Lower lobe of right lung (tissue), 2 donors: ENCODE measurements at places on chromosomes 5 and 9. TPM values are rescaled to one million over a fixed set of nuclear protein-coding genes. Genes with fewer than 3 reads are reported as not detected.

Gene MAMDC4
- total RNA-seq: 13.5 TPM

Gene SPATA31D4
- not detected for total RNA-seq

Gene SARDH
- 3.4 TPM for total RNA-seq

Gene TEX48
- not detected for total RNA-seq

Gene SQSTM1
- 450 TPM for total RNA-seq

Gene AGXT2
- not detected for total RNA-seq

Gene SELENOP
- total RNA-seq: 705 TPM

Gene BAAT
- not detected for total RNA-seq

Gene IL3
- total RNA-seq: not detected

Gene IFNB1
- not detected for total RNA-seq

- H3K27ac ChIP-seq: no peak overlapping the region
- H3K27me3 ChIP-seq: no peaks in the 10 kb centered on the region
- no peak for DNase-seq
- no peak overlapping the region for H3K4me3 ChIP-seq
- no peaks in the 10 kb centered on the region for H3K4me1 ChIP-seq
- no peaks in the 10 kb centered on the region for H3K36me3 ChIP-seq
Measured at GRCh38 chr5:72542695-72543094, 35.5 kb upstream of the ZNF366 start.

- peaks cover 4% of the 10 kb centered on the region for H3K27me3 ChIP-seq
- H3K36me3 ChIP-seq: no peaks in the 10 kb centered on the region
- H3K4me3 ChIP-seq: no peak overlapping the region
Measured at GRCh38 chr5:141815051-141815795, 63.0 kb downstream of the PCDH1 start.

GRCh38 chr5:73701566-73701965, 75.6 kb downstream of the ARHGEF28 start:
- DNase-seq: no peak
- H3K4me3 ChIP-seq: no peak overlapping the region
- no peaks in the 10 kb centered on the region for H3K36me3 ChIP-seq

DNA sequence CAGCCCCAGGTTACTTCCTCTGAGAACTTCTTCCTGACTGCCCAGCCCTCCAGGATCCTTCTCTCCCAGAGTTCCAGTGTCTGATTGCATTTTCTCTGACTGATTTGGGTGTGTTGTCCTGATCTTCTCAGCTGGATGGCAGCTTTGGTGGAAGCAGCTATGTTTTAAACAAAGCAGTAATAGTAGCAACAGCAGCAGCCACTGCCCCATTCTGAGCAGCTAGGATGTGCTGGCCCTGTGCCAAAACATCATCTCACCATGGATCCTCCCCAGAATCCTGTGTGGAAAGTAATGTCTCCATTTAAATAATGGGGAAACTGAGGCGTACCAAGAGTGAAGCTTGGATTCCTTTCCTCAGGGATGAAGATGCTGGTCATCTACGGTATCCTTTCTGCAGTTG, 46.4 kb upstream of the PSD2 start:
- no peak overlapping the region for H3K27ac ChIP-seq
- peaks cover 63% of the 10 kb centered on the region for H3K27me3 ChIP-seq
- H3K4me1 ChIP-seq: peaks cover 33% of the 10 kb centered on the region
- no peak overlapping the region for H3K4me3 ChIP-seq

GRCh38 chr5:61330845-61331406, 1.1 kb upstream of the ZSWIM6 start:
- H3K36me3 ChIP-seq: no peaks in the 10 kb centered on the region
- DNase-seq: peak; percentile 91
- peaks cover 34% of the 10 kb centered on the region for H3K4me1 ChIP-seq
- H3K27ac ChIP-seq: peak overlapping the region; percentile 94
- H3K27me3 ChIP-seq: no peaks in the 10 kb centered on the region

GRCh38 chr9:104795082-104795481, 31.2 kb downstream of the NIPSNAP3B start:
- no peak for DNase-seq
- H3K27ac ChIP-seq: no peak overlapping the region
- H3K27me3 ChIP-seq: no peaks in the 10 kb centered on the region
- H3K4me1 ChIP-seq: peaks cover 7% of the 10 kb centered on the region

DNA sequence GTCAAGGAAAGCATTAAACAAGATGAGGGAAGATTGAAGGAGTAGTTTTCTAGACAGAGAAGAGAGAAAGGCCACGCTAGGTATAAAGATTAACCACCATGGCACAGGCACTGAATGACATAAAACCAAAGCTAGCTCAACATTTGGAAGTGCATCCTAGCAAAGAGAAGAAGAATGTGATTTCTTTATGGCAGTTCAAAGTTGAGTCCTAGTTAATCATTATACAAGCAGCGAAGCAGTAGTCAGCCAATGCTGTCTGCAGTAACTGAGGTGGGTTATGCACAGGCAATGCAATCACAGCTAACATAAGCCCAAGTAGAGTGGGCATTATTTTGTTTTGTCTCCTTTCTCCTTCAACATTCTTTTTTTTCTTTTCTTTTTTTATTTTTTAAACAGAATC, 24.0 kb upstream of the ANKRD31 start:
- no peaks in the 10 kb centered on the region for H3K36me3 ChIP-seq
- no peak overlapping the region for H3K27ac ChIP-seq
- no peaks in the 10 kb centered on the region for H3K4me1 ChIP-seq
- H3K27me3 ChIP-seq: no peaks in the 10 kb centered on the region
- DNase-seq: no peak

DNA sequence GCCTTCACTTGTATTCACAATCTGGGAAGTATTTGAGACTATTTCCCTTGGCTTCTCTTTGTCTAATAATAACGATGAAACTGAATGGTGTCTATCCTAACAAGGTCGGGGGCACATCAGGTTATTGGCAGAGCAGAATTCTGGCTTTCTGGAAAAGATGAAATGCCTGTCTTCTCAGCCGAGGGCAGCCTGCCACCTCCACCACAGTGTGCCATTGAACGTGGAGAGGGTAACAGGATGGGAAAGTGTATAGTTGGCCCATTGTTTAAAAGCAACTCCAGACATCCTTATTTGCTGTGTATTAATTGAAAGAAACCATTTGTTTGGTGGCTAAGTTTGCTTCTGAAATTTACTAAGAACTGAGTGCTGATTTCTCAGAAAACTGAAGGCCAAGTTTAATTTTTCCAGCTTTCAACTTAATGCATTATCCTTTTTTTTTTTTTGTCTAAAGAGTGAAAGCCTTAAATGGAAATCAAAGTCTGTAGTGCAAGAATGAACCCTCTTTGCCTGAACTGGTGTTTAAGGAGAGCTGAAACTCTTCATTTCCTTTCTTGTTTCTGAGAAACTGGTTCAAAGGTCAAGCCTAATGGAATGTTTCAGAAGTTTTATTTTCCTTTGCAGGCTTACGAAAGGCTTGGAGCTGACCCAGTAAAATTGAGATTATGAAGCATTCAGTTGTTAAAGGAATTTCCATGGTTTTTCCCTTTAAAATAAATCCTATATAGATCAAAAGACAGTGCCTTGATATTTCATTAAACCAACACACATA, 563.7 kb upstream of the DAP start:
- peaks cover 19% of the 10 kb centered on the region for H3K4me1 ChIP-seq
- H3K36me3 ChIP-seq: no peaks in the 10 kb centered on the region
- H3K4me3 ChIP-seq: no peak overlapping the region
- DNase-seq: no peak
- no peaks in the 10 kb centered on the region for H3K27me3 ChIP-seq

GRCh38 chr5:3034881-3035280, 283.4 kb upstream of the IRX2 start:
- H3K36me3 ChIP-seq: no peaks in the 10 kb centered on the region
- no peak overlapping the region for H3K4me3 ChIP-seq
- no peak overlapping the region for H3K27ac ChIP-seq
- H3K4me1 ChIP-seq: no peaks in the 10 kb centered on the region
- H3K27me3 ChIP-seq: no peaks in the 10 kb centered on the region

GRCh38 chr5:51559921-51560658, 176.8 kb downstream of the ISL1 start:
- no peak overlapping the region for H3K27ac ChIP-seq
- DNase-seq: no peak
- no peaks in the 10 kb centered on the region for H3K4me1 ChIP-seq
- no peak overlapping the region for H3K4me3 ChIP-seq

- H3K4me1 ChIP-seq: no peaks in the 10 kb centered on the region
- no peak overlapping the region for H3K4me3 ChIP-seq
- H3K27ac ChIP-seq: no peak overlapping the region
- no peak for DNase-seq
- no peaks in the 10 kb centered on the region for H3K27me3 ChIP-seq
Measured at GRCh38 chr5:6498968-6499367, 50.3 kb downstream of the UBE2QL1 start.

GRCh38 chr5:606061-606460, 6.1 kb upstream of the CEP72 start:
- no peaks in the 10 kb centered on the region for H3K4me1 ChIP-seq
- peaks cover 52% of the 10 kb centered on the region for H3K27me3 ChIP-seq
- no peaks in the 10 kb centered on the region for H3K36me3 ChIP-seq
- H3K27ac ChIP-seq: no peak overlapping the region

GRCh38 chr9:112750764-112751055, 150 bp downstream of the SNX30 start:
- H3K27ac ChIP-seq: peak overlapping the region; percentile 92
- peak overlapping the region; percentile 99 for H3K4me3 ChIP-seq

- peaks cover 61% of the 10 kb centered on the region for H3K4me1 ChIP-seq
- H3K27ac ChIP-seq: peak overlapping the region; percentile 71
- DNase-seq: no peak
- no peaks in the 10 kb centered on the region for H3K36me3 ChIP-seq
- no peak overlapping the region for H3K4me3 ChIP-seq
- H3K27me3 ChIP-seq: no peaks in the 10 kb centered on the region
Measured at GRCh38 chr9:35516479-35516878, 26.6 kb downstream of the RUSC2 start.

- no peak overlapping the region for H3K4me3 ChIP-seq
- no peaks in the 10 kb centered on the region for H3K36me3 ChIP-seq
- DNase-seq: no peak
- no peak overlapping the region for H3K27ac ChIP-seq
- H3K4me1 ChIP-seq: no peaks in the 10 kb centered on the region
- H3K27me3 ChIP-seq: no peaks in the 10 kb centered on the region
Measured at GRCh38 chr9:74528207-74528606, 31.1 kb downstream of the RORB start.

- H3K36me3 ChIP-seq: no peaks in the 10 kb centered on the region
- no peaks in the 10 kb centered on the region for H3K4me1 ChIP-seq
- H3K27ac ChIP-seq: no peak overlapping the region
- DNase-seq: no peak
- H3K4me3 ChIP-seq: no peak overlapping the region
Measured at GRCh38 chr5:30690931-30691330, 502.6 kb upstream of the CDH6 start.
